ENCODE measurements at places on chromosomes 6 and 20.

DNA sequence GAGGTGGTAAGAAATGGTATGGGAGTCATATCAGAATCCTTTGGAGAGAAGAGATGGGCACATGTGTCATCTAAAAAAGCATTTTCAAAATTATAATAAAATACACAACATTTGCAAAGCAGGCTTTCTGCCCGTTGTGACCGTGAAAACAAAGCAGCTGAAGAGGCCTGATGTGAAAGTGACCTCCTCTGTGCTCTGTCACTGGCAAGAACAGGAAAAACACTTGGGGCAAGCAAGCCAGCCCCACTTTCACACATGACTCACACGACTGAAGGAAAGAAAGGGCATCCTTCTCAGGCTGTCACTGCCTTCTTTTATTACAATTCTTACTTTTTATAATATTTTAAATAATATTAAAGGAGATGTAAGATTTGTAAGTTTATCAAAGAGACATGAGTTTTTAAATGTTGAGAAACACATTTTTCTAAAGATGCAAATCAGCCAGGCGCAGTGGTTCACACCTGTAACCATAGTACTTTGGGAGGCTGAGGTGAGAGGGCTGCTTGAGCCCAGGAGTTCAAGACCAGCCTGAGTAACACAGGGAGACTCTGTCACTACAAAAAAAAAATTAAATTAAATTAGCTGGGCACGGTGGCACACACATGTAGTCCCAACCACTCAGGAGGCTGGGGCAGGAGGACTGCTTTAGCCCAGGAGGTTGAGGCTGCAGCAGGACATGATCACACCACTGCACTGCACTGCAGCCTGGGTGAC lies 143.7 kb downstream of the BTBD9 start:
- DNase-seq, result no peak

DNA sequence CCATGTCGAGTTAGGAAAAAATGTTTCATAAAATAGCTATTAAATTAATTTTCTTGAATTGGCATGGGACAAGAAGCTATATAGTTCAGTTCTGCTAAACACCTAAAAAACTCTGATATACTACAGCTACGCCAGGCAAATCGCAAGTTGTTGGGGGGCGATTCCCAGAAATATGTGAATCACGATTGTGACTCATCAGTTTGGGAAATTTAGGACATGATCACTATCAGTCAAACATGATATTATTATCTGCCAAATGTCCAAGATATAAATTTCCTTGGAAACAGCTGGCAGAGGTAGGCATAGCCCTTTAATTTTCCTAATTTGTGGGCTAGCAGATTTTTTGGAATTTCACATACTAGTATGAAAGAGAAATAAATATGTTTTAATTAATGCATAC lies 123.6 kb downstream of the ATXN1 start:
- DNase-seq, result no peak

- DNase-seq, result no peak
Observed at GRCh38 chr6:137764464-137764863, 102.6 kb upstream of the TNFAIP3 start.

DNA sequence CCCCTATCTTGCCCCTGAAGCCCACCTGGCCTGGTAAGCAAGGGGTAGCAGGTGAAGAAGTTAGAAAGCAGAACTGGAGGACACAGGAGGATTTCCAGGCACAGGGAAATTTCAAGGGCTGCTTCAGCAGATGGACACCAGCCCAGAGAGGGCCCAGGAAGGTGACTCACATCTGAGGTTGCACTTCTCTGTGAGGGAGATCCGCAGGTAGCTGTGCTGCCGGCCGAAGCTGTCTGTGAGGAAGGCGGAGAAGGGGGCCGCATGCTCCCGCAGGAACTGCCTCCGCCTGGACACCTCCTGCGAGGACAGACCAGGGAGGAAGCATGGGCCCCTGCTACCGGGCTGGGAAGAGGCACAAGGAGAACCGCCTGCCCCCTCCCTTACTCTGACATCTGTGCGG lies 7.1 kb downstream of the MOCS1 start:
- no peak for DNase-seq

DNA sequence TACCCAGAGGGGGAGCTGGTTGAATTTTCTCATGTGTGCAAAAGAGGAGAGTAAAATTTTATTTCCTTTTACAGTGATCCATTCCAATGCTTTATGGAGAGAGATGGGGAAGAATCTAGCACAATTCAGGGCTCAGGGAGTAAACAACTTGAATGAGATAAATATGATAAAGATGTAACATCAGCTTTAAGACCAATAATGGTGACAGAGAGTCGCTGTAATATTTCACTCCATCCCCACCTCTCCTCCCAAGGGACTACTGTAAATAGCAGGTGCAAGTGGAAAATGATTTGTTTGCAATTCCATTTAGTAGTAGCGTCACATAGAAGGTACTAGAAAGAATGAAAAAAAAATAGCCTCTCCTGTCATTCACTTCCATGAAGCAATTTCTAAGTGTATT lies 4.8 kb downstream of the CRISP3 start:
- no peak for DNase-seq

GRCh38 chr6:85081102-85081501 lies 316.7 kb upstream of the TBX18 start:
- DNase-seq, result no peak

DNA sequence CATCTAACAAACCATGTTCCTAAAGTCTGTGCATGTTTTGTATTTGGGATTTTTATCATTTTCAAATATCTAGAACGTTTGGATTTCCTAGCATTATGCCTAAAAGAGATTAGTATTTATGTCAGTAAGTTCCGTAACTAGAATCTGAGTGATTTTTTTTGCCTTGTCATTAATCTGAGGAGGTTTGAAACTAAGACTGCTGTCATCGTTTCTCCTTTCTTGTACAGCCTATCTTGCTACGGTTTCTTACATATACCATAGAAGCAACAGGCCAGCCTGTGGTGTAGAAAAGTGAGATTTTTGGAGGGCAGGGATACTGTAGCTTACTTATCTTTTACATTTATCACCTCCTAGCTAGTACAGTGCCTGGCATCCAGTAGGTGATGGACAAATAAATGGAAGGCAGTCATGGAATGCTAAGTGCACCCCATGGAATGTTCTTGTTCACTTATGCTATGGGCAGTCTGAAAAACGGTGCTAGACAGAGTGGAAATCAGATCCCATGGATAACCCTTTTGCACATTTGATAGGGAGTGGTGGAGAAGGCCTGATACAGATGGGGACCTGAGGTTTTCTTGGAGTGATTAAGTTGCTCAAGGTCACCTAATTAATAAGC lies 93.9 kb downstream of the ARID1B start:
- DNase-seq, result no peak

GRCh38 chr6:125814481-125814880 lies 23.7 kb downstream of the NCOA7 start:
- peak; percentile 29 for DNase-seq

GRCh38 chr20:50408526-50409364 lies 101.4 kb upstream of the PTPN1 start:
- no peak for DNase-seq

DNA sequence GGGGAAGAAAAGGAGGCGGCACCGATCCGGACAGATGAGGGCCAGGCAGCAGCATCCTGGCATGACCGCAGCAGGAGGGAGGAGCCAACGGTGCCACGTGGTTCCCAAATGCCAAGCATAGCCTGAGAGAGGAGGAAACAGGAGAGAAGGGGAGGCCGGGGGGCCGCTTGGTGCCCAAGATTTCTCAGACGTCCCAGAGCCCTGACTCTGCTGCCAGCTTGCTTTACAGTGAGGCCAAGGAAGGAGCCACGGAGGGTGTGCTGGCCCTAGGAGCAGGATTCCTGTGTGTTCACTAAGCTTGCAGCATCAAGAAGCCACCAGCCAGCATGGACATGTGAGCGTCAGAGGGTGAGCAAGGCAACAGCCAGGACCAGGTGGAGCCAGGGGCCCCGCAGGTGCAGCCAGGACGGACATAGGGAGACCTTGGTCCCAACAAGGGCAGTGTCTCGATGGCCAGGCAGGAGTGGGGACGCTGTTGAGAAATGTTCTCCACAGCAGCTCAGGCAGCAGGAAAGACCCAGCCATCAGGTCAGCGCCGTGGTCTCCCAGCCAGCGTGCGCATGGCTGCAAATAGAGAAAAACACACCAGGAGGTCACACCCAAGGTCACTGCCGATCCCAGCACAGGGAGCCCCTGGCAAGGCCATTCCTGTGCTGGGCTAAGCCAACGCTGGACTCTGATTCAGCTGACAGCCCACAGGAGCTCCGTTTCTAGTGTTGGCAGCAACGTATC lies 143.7 kb downstream of the DLL1 start:
- no peak for DNase-seq

DNA sequence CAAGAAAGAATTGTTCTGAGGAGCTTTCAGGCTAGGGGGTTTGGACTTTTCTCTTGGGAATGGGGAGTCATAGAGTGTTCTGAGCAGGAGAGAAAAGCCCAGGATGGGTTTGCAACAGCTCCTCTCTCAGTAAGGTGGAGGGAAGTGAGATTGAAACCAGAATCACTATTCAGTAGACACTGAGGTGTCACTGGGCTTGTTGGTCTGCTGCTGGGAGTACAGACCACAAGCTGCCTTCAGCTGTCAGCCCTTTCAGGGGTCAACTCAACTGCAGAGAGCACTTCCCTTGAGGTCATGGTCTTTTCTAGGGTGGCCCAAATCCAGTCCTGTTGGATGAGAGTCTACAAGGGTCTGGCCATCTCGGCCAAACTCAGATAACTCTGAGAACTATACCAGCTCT lies 12.9 kb upstream of the FOXA2 start:
- no peak for DNase-seq

GRCh38 chr6:14270142-14270893 lies 152.7 kb downstream of the CD83 start:
- DNase-seq, result no peak

DNA sequence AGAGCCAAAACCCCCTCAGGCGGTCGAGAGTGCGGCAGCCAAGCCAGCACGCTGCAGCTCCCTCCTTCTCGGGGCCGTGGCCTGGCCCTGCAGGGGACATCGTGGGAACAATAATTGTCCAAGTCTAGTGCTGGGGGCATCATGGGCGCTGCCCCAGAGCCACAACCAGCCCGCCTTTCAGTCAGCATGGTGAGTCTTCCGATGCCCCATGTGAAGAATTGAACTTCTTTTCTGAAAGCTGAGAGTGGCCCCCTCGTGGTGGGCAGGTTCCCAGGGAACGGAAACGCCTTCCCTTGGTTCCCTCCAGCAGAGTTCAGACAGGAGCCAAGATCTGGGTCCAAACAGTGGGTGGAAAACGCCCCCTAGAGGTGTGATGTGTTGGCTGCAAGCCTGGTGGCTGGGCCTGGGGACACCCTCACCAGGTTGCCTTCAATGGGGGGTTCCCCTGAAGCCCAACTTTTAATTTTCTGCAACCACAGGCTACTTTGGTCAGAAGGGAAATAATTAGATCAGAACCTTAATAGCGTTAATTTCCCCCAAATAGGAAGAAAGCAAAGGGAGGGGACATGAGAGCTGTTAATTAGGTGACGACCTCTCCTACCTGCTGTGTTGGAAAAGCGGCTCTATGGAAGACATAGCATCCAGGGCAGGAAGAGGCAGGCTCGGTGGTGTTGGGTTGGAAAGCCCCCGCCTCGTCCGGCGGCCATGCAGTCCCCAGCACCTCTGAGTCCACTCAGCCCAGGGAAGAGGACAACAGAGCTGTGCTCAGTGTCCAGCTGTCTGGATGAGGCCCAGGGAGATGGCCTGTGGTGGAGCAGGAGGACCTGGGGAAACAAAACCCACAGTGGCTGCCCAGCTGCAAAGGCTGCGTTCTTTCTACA lies 4.7 kb upstream of the MRGBP start:
- DNase-seq, result peak; percentile 90

GRCh38 chr6:8059129-8059528 lies 5.1 kb downstream of the BLOC1S5 start:
- no peak for DNase-seq
